ENCODE measurements at places on chromosomes 12 and 14.

GRCh38 chr14:104295681-104296387, 157.4 kb downstream of the KIF26A start:
- no peak for DNase-seq

DNA sequence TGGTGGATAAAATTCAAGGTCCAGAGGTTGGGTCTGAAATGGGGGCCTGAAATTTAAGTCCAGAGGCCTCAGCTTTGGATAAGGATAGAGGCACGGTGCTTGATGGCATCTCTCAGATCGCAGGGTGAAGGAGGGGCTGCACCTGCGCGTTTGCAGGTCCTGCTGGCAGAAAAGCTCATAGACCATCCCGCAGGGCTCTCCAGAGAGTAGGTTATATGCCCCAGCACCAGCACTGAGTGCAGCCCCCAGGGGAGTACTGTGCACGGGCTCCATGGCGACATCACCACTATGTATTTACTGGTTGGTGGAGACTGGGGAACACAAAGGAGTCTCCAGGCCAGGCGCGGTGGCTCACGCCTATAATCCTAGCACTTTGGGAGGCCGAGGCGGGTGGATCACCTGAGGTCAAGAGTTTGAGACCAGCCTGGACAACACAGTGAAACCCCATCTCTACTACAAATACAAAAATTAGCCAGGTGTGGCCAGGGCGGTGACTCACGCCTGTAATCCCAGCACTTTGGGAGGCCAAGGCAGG, 4.3 kb upstream of the CD63 start:
- DNase-seq: no peak

GRCh38 chr14:64112867-64113678, 181.1 kb downstream of the ESR2 start:
- no peak for DNase-seq

- no peak for DNase-seq
These were observed 83.0 kb downstream of the LLPH start for GRCh38 chr12:66047411-66048021.

- DNase-seq: no peak
These were observed 32.2 kb downstream of the CYP46A1 start for GRCh38 chr14:99716091-99716849.

DNA sequence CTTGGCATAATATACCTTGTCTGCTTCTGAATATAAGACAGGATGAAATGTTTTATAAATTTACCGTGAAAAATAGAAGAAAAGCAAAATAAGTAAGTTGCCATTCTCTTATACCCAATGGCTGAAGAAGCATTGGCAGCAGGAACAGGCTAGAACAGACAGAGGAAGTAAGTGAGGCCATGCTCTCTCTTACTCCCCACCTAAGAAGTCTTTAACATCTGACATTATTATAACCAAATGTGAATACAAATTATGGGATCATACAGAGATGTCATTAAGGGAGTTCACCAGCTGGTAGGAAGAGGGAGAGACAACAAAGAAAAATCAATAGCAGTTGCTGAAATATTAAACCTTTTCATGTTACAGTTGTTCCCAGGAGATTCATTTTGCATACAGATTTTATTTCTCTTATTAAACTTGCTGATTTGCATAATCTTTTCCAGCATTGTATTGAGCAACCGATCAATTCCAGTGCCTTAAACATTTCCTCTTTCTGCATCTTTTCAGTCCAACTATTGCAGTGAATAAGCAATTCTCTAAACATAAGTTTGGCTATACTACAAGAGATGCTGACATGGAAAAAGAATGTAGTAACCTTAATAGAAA, 270.6 kb downstream of the SLC6A15 start:
- DNase-seq: no peak

- DNase-seq: no peak
These were observed 13.4 kb downstream of the ATP23 start for GRCh38 chr12:57954768-57955167.

DNA sequence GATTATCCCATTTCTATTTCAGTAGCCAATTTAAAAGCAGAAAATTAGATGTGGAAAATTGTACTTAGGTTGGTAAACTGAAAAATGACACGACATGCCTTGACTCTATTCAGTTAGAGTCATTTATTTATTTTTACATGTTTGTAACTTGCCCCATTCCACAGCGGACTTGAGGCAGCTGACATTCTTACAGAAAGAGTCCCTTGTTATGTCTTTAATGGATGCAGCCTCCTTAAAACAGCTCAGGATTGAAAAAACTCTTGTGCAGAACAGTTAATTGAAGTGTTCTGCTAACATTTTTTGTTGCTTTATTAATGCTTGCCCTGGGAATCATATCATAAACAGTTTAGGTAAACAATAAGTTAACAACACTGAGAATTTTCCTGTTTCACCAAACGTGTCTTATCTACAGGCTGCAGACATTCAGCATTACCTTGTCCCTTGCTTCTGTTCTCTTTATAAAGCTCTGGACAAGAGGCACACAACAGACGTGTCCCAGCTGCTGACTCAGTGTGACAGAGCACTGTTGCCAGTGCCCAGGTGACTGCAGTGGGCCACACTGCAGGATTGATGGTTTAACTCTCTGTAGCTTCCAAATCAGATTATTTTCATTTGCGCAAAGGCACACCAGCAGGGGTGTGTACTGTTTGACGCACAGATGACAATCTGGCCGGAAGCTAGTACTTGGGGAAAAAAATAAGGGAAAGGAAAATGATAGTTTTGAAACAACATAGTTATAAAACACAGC, 101.6 kb downstream of the PELI2 start:
- DNase-seq: no peak

DNA sequence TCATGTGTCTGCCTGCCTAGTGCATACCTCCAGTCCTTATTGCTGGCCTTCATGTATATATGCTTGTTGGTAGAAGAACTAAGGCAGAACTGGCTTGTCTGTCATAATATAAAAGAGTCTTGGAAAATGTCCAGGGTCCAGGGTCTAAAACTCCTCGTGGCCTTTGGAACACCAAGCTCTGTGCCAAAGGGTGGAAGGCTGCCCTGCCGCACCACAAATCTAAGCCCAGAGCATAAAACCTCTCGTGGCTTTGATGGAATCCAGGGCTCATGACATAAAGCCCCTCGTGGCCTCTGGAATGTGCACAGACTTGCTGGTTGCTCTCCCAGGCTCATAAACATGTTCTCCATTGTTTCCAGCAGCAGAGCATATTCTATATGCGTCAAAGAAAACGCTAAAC, 107.9 kb downstream of the BBS10 start:
- DNase-seq: no peak

- no peak for DNase-seq
These were observed 101.2 kb upstream of the LRFN5 start for GRCh38 chr14:41505491-41505890.

DNA sequence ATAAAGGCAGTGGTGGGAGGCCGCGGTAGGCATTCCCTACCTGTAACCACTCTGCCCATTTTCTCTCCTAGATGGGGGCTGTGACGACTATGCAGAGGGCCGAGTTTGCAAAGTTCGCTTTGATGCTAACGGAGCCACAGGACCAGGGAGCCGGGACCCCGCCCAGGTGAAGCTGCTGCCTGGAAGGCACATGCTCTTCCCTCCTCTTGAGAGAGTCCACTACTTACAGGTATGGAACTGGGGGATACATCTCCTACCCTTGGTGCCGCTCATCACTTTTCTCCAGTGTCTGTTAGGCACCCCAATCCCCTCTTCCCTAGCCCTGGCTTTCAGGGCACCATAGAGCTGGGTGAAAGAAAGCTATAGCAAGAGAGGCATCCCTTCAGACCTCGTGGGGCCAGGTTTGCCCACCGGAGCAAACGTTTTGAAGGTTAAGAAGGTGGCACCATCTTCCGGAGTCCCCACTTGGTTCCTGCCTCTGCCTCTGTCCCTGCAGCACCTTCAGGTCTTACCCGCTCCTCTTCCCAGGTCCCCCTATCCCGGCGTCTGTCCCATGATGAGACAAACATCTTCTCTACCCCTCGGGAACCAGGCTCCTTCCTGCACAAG, 2.0 kb upstream of the P3H3 start:
- DNase-seq: no peak

- no peak for DNase-seq
These were observed 163.8 kb downstream of the RPL10L start for GRCh38 chr14:46487582-46488350.

DNA sequence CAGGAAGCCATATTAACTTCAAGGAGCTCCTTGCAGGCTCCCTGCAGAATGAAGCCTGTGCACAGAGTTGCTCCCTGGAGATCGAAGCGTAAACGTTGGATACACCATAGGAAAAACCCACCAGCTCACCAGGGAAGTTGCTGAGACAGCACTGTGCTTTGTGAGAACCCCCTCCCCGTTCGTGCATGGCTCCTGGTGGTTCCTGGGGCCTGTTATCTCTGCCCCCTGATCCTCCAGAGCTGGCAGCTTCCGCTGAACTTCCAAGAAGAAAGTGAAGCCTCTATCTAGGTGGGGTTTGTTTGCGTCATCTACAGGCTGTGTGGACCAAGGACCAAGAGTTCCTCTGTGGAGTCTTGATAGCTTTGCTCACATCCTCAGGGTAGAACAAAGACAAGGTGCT, 2.4 kb upstream of the CCDC85C start:
- DNase-seq: no peak

DNA sequence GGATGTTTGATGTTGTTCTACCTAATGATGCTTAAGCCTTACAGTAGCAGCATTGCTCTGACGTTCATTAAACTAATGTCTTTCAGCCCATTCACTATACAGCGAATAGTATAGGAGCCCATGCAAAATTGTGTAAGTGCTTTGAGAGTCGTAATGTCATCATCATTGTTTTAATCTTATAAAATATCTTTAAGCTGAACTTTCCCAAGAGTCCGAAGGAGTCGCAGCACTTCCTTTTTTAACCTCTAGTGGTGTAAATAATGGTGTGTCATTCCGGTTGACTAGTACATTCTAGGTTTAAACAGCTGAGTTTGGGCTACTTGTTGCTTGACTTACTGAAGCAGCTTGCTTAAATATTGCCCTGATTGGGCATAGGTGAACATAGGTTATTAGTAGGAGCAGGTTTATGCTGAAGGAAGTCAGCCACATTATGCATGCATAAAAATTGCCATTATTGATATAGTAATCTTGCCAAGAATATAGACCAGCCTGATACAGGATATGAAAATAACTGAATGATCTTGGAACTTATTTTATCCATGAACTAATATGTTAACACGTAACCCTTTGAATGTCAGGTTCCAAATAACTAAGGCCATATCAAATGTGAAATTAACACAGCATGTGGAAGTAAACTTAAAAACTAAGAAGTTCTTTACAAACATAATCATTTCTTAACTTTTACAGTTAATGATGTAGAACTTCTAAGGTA, 2.6 kb downstream of the WNK1 start:
- no peak for DNase-seq

DNA sequence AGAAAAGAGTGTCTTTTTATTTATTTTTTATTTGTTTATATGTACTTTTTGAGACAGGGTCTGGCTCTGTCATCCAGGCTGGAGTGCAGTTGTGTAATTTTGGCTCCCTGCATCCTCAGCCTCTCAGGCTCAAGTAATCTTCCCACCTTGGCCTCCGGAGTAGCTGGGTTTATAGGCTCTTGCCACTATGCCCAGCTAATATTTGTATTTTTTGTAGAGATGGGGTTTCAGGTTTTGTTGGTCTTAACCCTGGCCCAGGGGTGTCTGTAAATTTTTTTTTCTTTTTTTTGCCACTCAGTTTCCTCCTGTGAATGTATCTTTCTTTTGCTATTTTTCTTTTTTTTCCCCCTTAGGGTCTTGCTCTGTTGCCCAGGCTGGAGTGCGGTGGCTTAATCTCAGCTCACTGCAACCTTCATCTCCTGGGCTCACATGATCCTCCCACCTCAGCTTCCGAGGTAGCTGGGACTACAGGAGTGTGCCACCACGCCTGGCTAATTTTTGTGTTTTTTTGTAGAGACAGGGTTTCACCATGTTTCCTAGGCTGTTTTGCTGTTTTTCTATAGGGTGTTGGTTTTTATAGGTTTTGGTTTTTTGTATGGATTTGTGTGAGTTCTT, 11.0 kb downstream of the RCOR1 start:
- DNase-seq: no peak

- no peak for DNase-seq
These were observed 29.0 kb upstream of the A2M start for GRCh38 chr12:9144730-9145106.

GRCh38 chr12:57629897-57630471, 3.0 kb downstream of the B4GALNT1 start:
- DNase-seq: no peak

DNA sequence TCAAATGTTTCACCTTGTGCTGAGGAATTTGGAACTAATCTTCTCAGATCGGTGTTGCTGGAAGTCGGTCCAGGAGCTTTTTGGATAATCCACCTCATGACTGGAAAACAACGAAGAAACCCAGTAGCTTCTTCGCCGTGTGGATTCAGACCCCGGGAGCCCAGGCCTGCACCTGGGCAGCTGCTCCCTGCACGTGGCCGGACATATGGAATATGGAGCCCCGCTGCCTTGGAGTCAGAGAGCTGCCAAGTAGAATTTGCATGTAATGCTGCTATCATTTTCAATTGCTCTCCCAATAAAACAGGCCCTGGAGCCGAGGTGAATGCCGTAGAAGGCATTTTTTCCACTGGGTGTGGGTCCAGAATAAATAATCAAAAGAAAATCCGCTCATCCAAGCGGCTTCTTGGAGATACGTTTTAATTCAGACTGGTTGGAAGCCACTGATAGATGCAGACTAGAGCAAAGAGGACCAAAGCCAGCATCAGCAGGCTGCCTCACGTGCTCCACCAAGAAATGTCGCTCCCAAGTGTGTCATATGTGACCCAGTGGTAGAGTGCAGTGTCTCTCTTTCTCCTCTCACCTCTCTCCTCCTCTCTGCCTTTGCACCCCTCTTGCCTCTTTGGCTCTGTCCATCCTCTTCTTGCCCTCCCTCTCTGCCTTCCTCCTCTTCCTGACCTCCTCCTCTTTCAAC, 115.3 kb downstream of the ZNF664 start:
- no peak for DNase-seq

DNA sequence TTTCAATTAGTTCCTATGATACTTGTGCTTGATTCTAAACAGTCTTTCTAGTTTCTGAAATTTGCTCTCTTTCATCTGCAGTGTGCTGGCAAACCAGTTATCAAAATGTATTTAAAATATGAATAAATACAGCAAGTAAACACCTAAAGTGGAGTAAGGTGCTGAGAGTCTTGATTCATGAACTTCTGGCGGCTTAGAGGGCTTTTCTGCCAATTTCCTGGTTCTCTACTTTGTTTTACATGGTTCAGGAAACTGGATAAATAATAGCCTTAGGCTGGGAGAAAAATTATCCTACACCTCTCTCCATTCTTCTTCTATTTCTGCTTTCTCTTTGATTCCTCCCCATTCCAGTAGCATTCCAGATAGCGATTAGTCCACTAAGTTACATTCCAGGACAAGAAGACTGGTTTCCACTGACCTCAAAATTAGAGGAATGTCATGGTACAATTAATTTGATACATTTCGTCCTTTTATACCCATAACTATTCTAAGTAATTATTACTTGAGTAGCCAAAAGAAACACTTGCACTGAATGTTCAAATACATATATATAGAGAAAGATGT, 14.9 kb downstream of the ATP2B1 start:
- DNase-seq: peak; percentile 68

DNA sequence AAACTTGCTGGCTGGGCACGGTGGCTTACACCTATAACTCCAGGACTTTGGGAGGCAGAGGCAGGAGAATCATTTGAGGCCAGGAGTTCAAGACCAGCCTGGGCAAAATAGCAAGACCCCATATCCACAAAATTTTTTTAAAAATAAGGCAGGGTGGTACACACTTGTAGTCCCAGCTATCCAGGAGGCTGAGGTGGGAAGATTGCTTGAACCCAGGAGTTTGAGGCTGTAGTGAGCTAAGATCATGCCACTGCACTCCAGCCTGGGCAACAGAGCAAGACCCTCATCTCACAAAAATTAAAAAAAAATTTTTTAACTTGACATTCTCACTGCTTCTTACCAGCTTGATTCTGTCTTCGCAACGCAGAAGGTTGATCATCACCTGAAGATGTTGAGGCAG, 39.5 kb downstream of the SSH1 start:
- DNase-seq: no peak

GRCh38 chr14:91303091-91303923, 58.8 kb upstream of the GPR68 start:
- no peak for DNase-seq

All from astrocyte of the cerebellum (primary cell).